ENCODE measurements at places on chromosomes 1 and 21.
A peak's percentile ranks its signal among the peaks of the same experiment; 100 is the strongest.

GRCh38 chr21:26423511-26423910 lies 149.6 kb downstream of the CYYR1 start:
- DNase-seq = no peak

DNA sequence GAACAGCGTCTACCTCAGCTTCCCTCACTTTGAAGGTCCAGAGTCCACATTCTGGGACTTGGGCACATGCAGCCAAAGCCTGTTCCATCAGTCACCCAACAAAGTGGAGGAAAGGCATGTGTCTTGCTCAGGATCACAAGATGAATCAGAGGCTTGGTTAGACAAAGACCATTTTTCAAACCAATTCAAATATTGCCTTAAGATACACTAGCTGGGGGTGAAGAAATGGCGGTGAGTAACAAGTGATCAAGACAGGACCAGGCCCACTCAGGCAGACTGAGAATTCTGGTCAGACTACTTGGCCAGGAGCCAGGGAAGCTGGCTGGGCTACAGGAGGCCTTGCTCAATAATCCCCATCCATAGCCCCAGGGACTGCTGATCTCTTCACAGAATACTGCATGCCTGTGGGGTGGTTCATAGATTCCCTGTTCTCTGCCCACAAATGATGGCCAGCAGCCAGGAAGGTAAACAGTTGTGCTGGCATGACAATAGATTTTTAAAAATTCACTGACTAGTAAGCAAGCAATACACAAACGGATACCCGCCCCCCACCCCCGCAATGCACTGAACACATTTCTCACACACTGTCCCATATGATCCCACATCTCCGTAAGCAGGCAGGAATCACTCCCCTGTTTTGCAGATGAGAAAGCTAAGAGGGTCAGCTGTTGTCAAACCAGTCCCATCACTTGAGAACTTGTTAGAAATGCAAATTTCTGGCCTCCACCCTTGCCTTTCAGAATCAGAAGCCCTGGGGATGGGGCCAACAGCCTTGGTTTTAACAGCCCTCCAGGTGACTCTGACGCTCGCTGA lies 27.2 kb downstream of the ERI3 start:
- peak; percentile 30 for DNase-seq

DNA sequence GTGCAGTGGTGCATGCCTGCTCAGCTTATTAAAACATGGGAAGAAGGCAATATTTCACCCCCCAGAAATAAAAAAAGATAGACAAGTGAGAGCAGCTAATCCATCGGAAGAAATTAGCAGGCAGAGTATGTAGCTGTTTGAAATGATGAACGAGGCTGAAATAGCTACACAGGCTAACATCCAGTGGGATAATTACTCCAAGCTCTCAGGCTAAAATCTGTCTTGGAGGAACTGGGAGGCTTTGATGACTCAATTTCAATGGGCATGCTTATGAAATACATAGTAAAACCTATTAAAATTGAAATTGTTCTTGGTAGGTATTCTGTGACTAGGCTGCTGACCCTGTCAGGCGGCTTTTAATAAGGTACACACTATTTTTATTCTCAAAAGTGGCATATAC lies 84.1 kb upstream of the RRP15 start:
- no peak for DNase-seq

DNA sequence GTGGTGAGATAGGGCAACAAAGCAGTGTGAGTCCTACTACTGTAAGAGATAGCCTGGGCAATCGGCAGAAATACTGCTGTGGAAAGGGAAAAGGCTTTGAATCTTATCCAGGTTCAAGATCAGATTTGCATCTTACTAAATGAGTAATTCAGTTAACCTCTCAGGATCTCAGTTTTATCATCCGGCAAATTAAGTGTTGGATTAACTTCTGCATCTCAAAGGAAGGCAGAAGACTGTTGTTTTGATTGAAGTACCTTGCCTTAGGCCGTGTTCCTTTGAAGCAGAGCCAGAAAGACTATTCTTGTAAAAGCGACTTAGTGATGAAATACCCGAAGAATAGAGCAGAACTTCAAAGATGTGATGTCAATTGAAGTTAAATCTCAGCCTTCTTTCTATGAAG lies 612.9 kb upstream of the USP24 start:
- no peak for DNase-seq

DNA sequence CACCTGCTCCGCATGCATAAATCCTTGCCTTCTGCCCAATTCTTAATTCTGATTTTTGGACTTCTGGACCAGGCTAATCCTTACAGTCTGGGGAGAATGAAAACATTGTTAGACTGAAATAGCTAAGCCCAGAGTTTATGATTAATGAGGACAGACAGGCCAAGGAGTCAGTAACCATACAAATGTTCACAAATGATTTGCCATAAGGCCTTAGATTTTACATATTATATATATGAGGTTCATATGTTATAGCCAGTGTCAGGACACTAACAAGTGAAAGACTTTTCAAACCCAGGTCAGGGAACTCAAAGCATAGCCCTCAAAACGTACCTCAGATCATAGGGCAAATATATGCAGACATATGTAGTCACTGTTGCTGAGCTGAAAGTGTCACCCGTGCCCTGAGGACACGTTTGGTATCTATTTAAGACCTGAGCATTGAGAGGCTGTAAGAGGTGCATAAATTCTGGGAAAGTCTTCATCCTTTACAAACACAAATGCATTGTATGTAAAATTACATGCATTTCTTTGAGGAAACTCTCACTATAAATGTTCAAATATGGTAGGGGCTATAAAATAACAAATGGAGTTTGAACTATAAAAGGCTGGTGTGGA lies 45.3 kb upstream of the FBXO28 start:
- no peak for DNase-seq

DNA sequence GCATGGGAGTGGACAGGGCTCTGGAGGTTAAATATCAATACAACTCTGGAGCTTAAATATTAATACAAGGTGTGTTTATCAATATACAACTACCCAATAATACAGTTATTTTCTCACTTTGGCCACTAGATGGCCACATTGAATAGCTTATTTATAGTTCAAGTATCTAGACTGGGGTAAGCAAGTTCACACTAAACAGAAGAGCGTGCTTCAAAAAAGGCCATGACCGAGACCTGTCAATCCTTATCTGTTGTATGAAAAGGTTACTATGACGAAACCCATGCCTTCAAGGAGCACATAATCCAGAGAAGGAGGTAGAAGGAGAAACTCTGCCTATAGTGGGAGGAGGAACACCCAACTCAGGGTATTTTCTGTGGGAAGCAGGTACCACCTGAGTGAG lies 29.1 kb downstream of the CHML start:
- DNase-seq = peak; percentile 95

DNA sequence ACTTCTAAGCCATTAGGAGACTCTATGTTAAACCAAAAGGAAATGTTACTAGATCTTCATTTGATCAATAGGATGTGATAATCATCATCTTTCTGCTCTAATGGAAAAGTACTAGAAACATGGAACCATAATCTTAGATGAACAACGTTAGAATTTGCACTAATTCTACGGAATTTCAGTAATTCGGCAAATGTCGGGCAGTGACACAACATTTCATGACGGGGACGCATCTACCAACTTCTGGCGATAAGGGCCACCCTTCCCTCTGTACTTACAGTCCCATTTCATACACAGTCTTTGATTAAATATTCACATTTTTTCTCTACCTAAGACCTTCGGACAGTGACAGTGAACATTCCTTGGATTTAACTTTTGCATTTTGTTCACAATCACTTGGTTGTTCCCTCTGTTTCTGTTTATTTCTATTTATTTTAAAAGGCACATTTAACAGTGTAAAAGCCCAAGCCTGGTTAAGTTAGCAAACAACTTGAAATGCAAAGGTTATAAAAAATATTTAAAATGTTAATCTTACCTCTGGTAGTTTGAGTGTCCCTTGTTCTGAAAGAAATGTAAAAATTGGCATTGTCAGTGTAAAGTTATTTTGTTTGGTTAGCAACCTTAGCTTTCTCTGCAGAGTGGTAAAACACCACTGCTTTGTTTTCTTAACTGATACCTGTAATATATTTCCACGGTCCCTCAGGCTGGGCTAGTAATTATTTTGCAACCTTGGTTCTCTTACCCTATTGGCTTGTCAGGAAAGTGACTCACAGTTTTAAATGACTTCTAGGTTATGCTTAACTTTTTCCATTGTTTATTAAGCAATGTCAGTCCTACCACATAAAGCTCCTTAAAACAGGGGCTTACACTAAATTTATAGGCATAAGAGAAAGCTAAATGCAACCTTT lies 276.9 kb downstream of the VAV3 start:
- DNase-seq = peak; percentile 16

GRCh38 chr1:55773211-55773940 lies 558.2 kb upstream of the USP24 start:
- DNase-seq = no peak

DNA sequence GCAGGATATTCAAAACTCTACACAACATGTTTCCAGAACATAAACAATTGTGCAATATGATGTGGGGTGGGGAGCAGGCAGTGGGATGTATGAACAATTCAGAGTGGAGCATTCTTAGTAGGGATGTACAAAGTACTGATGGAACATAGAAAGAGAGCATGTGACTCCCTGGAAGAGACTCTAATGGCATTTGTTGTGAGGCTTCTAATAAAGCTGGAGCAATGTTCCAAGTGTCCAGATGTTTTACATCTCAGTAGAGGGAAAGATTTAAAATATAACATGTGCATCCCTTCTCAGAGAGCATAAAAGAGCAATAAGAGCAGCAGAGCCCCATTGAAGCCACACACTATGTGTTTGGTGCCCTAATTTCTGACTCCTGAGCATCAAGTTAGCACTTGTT lies 116.5 kb downstream of the BRINP2 start:
- DNase-seq = no peak

GRCh38 chr1:13828454-13829151 lies 128.6 kb downstream of the PRDM2 start:
- DNase-seq = peak; percentile 48
